Esophagus squamous epithelium (tissue), 5 donors: ENCODE measurements at places on chromosomes 13 and 19.

- peak; percentile 40 for DNase-seq
These were observed at the start of gene TRIP10 for GRCh38 chr19:6739390-6739882. TRIP10 (plus strand) TSS chr19:6739680; CDS start chr19:6739762, 82 bp downstream.

DNA sequence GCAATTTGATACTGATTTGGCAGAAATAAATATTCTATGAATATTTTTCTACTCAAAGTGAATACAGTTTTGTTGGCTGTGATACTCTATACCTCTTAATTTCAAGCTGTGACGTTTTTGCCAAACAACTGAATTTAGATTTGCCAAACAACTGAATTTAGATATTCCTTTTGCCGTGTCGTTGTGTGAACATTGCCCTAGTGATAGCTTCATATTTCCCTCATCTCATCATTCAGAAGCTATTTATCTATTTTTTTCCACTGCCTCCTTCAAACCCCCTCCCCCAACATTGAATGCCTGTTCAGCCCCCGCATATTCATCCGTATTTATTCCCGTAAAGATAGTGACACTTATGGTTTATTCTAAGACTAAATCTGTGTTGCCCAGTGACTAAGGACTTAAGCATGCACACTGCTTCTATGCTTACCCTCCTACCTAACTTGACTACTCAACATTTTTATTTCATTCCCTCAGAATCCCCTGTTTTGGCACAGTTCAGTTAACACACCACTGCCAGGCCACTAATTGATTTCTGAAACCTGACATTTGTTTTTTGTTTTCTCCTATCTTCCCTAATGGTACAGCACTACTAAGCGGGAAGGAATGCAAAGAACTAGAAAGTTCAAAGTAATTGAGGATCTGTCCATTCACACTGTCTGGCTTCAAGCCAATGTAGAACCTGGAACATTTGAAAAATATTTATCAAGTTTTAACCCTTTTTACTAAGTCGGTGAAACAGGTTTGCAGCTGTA is 2.8 kb upstream of the KLF5 start:
- no peak for DNase-seq

DNA sequence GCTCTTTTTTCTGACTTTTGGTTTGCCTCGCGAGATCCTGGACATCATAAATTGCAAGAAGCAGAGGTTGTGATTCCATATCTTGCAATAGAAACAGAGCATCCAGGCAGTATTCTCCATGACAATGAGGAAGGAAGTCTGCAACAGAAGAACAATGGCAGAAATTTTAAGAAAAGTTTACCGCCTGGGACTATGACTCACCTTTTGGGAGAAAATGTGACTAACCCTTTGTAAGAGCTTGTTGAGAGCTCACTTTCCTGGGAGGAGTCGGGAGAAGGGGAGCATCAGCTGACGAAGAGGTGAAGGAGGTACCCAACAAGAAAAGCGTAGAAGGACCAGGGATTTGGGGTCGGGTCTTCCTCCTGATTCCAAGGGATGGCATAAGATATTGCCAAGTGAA is 34.3 kb upstream of the TNFSF11 start:
- no peak for DNase-seq

GRCh38 chr13:98325724-98326123 is 148.7 kb upstream of the RNF113B start:
- DNase-seq = no peak

DNA sequence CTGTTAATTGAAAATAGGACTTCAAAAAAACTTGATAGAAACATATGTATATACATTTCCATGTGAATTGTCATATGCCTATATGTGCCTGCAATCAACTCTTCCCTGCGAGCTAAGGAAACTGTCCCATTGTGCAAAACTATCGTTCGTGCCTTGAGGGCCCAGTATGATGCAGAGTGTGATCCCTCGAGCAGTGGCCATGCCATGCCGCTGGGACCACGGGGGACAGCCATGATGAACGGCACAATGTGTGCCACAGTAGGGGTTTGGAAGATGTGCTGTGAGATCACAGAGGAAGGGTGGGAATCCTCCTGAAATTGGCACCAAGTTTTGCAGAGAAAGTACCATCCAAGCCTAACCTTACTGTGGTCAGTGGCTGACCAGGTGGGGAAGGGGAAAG is 118.1 kb upstream of the SOX1 start:
- no peak for DNase-seq

DNA sequence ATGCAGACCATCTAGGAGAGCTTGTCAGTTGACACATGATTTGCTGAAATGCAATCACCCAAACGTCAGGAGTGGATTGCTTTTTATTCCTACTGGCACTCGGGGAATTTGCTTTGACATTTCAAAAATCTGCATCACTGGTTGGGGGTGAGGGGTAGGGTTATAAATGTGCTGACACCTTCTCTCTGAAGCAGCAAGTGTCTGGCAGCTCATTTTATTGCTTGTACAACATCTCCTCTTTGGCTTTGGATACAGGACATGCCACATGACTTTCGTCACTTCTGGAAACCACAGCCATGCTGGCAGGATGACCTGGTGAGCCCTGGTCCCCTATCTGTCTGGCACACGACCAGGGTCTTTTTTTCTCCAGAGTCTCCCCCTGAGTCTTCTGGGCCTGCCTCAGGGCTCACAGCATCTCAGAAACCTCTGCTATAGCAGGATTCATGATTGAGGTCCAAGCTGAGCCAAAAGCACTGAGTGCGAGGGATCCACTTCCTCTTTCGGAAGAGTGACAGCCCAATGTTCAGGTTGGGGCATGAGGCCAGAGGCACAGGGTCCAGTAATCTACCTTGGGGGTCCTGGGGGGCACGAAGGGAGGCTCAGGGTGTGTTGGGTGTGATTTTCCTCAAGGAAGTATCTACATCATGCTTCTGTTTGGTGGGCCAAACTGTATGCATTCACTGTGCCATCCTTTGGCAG is 60.1 kb downstream of the HSPH1 start:
- no peak for DNase-seq

- DNase-seq = no peak
These were observed 13.3 kb downstream of the SLC25A42 start for GRCh38 chr19:19077103-19077502.

GRCh38 chr13:39787086-39787487 is 131.6 kb downstream of the COG6 start:
- no peak for DNase-seq

DNA sequence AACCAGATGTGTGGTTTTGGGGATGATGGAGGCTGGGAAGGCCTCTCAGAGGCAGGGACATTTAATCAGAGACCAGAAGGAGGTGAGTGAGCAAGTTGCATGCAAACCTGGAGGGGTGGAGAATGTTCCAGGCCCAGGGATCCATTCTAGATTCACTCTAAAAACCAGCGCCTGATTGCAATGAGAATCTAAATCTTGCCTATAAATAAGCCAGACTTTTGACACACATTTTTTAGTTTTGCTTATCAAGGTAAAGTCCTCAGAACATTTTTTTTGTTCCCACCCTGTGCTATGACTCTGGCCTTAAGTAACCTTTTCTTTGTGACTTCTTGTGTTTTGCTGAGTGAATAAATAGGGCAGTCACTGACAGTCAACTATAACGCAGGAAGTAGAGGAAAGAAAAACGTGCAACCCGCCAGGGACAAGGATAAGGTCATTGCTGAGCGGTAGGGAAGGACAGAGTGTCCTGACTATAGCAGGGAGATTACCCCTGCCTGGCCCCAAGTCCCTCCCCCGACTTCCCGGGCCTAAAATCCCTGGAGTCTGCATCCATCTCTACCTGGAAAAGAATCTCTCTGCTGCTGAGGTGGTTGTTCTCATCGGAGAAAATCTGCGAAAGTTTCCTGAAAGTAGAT is 14.4 kb downstream of the RGL3 start:
- no peak for DNase-seq

DNA sequence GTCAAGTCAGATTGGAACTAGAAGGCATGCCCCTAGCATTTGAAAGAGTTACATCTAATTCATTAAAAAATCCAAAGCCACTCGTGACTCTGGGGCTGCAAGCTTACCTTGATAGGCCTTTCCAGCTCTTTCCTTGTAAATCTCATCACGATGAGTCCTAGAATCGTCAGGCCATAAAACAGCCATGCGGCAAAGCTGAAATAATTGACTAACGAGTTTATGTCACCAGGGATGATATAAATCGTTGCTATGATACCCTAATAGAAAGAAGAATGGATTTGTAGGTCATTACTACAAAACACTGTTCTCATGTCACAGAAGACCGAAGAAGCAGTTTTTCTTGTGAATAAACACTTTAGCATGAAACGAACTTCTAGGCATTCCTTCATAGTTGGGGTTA is 27.5 kb downstream of the SLC7A9 start:
- no peak for DNase-seq

DNA sequence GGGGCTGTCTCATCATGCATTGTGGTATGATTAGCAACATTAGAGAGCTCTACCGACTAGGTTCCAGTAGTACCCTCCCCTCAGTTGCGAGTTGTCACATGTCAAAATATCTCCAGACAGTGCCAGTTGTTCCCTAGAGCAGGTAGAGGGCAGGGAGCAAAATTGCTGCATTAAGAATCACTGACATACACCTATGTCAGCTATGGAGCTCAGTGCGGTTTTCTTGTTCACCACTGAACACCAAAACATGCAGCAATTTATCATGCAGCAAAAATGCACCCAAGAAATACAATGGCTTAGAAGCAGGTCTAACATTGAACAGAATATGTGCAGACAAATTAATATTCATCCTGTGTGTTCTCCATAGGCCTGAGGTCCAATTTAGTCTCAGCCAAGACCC is 186.9 kb upstream of the STARD13 start:
- DNase-seq = no peak

DNA sequence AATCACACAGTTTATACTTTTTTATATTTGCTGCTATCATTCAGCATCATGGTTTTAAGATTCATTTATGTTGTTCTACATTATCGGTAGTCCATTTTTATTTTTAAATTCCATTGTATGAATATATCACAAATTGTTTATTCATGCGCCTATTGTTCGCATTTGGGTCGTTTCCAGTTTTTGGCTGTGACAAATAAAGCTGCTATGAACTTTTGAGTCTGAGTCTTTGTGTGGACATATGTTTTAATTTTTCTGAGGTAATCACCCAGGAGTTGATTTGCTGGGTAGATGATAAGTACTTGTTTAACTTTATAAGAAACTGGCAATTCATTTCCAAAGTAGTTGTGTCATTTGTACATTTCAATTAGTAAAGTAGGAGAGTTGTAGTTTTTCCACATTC is 74.2 kb upstream of the CSNK1A1L start:
- DNase-seq = no peak
